ENCODE measurements at places on chromosomes 7 and 10. TPM values are rescaled to one million over a fixed set of nuclear protein-coding genes. Genes with fewer than 3 reads are reported as not detected.

The GPNMB gene
- 116 TPM for total RNA-seq

The SLK gene
- total RNA-seq = 44.0 TPM

The GPR26 gene
- total RNA-seq = not detected

The PTPRN2 gene
- 0.50 TPM for total RNA-seq

The LRRC4 gene
- 0.70 TPM for total RNA-seq

The GNGT1 gene
- total RNA-seq = not detected

The C10orf105 gene
- not detected for total RNA-seq

The GBX1 gene
- total RNA-seq = not detected

The ASAH2 gene
- 1.1 TPM for total RNA-seq

The CFAP43 gene
- not detected for total RNA-seq

The IDI2 gene
- not detected for total RNA-seq

The C7orf33 gene
- total RNA-seq = not detected

DNA sequence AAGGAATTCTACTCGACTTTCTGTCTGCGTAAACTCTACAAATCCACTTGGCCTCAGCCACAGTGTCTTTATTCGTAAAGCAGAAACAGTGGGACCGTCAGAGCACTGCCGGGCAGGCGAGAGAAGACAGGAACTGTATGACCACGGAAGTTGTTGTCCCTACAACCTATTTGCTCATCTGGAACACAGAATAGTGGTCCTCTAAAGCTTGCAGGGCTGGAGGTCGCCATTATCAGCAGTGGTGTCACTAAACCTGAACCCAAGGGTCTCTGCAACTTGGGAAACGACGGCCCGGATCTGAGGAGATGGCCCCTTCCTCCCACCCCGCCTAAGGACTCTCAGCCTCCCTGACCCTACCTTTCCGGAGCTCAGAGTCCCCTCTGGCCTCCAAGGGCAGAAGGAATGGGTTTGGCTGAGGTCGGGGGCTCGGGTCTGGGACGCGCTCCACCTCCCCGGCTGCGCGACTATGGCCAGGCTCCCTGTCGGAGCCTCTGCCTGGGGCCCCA, 442 bp downstream of the STYXL1 start:
- no peak for DNase-seq

DNA sequence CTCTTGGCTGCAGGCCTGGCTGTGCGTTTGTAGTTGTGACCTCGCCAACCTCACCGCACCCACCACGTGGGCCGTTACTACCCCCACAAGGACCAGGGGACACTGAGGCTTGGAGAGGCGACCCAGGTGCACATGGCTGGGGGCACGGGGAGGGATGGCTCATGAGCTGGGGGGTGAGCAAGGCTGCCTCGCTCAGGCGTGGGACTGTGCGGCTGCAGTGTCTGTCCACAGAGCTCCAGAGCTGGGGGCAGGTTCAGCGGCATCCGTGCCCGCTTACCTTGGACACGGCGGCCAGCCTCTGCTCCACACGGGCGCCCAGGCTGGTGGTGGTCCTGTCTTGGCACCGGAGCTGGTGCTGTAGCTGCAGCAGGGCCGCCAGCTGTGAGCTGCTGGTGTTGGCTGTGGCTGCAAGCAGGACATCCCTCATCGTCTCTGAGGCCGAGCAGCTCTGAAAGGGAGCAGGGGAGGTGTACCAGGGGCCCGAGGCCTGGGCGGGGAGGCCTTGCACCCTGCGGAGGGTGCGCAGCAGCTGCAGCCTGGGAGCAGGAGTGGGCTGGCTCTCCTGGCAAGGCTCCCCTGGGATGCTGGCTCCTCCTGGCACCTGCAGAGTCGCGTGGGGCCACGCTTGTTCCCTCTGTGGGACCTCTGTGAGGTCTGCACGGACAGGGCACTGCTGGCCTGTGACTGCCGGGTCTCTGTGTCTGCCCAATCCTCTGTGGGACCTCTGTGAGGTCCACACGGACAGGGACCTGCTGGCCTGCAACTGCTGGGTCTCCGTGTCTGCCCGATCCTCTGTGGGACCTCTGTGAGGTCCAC, 60.0 kb upstream of the NKX6-2 start:
- peak; percentile 82 for DNase-seq

- no peak for DNase-seq
Observed at GRCh38 chr7:33959676-33960075, 54.3 kb downstream of the BMPER start.

DNA sequence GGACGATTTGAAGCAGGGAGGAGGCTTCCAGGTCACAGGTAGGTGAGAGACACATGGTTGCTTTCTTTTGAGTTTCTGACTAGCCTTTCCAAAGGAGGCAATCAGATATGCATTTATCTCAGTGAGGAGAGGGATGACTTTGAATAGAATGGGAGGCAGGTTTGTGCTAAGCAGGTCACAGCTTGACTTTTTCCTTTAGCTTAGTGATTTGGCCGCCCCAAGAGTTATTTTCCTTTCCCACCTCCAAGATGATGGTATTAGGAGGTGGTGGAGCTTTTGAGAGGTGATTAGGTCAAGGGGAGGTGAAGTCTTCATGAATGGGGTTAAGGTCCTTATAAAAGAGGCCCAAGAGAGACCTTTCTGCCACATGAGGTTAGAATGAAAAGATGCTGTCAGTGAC, 443.7 kb downstream of the TYW1 start:
- DNase-seq = no peak

DNA sequence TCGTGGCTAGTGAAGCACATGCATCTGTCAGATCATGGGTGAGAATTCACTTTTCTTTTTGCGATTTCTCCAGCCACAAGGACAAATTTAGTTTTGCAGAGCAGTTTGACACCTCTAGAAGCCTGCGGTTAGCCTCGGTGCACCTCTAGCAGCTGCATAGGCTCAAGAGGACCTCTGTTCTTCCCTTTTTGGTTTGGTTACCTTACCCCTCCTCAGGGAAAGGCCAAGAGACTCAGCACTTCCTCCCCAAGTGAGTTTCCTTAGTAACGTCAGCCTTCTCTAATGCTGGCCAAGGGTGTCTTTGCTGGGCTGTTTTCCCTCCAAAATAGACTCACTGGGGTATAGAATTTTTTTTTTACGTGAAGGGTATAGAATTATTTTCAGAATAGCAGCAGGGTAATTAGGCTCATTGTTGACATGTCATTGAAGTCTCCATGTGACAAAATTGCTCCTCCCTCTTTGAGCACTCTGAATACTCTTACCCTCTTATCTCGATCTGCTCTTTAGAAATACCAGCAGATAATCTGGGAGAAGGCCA, 97.8 kb downstream of the AUTS2 start:
- no peak for DNase-seq

GRCh38 chr7:122518488-122518887, 180.4 kb downstream of the RNF133 start:
- no peak for DNase-seq

DNA sequence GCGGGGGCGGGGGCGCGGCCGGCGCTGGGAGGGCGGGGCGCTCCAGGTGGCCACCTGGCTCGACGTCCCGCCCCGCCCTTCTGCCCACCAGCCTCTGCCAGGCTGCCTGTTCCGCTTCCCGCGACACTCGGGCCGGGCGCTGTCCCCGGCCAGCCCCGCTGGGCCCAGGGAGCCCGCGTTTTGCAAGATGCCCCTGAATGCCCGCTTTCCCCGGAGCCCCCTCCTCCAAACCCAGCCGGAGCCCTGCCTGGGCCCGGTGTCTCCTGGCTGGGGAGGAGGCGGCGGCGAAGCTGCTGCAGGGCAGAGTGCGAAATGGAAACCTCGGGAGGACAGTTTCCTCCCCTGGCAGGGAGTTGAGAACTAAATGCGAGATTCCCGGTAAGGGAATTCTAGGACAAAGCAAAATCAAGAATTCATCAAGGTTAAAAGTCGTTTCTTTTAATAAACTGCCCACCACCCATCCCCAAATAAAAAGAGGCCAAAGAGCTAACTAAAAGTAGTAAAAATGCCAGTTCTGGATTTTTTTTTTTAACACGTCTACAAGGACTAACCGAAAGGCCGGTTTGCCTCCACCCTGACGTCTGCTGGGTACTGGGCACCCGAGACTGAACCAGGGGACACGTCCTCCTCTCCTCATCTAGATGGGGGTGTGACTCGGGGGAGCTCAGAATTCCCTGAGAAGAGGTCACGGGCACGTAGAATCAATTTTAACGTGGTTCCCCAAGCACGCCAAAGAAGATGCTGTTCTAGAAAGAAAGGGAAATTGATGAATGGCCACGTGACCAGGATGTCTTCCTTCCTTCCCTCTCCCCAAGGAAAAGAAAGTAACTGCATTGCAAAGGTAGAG, 200.4 kb upstream of the NFE2L3 start:
- no peak for DNase-seq

DNA sequence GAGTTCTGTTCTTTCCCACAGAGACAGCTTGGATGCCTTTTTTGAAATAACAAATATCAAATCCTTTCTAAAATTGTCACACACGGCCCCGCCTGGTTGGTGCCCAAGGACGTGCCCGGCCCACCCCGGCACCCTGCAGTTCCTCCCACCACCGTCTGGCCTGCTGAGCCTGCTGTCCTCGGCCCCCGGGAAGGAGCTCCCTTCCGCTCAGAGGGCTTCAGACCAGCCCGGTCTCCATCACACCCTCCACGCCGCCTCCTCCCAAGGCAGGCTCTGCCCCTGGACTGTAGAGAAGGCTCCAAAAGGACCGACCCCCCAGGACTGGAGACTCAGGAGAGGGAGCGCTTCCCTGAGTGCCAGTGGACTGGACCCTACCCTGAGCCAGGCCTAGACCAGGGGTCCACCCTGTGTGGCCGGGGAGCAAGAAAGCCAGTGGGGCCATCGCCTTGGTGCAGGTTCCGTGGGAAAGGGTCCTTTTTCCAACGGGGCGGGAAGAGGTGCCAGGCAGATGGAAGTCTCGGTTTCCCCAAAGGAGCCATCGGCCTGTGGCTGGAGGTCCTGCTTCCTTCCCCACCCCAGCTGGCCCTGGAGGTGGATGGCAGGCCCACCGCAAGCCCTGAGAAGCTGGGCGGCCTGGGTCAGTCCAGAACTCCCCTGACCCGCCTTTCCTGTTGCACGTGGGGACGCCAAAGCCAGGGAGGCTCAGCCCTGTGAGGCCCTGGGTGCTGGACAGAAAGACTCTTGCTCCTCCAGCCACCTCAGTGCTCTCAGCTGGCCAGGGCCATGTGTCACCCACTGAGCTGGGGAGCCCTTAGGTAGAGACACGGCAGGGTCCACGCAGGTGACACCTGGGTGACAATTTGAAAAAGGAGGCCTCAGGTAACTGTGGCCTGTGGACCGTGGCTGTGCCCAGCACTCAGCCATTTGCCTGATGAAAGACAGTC, 69.8 kb downstream of the PWWP2B start:
- no peak for DNase-seq

- DNase-seq = peak; percentile 87
Observed at GRCh38 chr10:89414879-89415821, 782 bp downstream of the IFIT5 start.

DNA sequence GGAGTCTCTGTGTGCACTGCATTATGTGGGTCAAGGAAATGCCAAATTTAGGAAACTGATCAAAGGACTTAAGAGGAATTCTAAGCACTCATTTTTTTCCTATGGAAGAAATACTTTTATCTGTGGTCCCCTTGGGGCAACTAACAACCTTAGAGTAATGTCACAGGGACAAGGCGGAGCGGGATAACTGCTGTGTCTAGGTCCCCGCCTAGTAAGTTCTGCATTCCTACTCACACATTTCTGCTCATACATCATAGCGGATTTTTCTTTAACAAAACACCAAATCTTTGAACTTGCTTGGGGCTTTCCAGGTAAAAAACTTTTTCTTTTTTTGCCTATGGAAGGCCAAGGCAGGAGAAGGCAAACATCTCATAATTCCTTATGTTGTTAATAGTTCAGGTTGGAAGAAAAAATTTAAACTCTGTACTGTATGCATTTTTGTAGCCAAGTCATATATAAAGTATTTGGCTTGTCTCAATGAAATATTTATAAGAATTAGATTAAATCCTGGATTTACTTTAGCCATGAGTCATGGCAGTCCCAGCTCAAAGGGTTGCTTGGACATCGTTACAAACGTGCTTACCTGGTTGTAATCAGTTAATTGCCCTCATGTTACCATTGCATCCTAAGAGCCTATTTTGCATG, 285.0 kb downstream of the PHTF2 start:
- DNase-seq = no peak

GRCh38 chr7:101226721-101227120, 8.8 kb downstream of the ZNHIT1 start:
- DNase-seq = no peak

- no peak for DNase-seq
Observed at GRCh38 chr7:102821994-102822747, 73.4 kb downstream of the FAM185A start.

DNA sequence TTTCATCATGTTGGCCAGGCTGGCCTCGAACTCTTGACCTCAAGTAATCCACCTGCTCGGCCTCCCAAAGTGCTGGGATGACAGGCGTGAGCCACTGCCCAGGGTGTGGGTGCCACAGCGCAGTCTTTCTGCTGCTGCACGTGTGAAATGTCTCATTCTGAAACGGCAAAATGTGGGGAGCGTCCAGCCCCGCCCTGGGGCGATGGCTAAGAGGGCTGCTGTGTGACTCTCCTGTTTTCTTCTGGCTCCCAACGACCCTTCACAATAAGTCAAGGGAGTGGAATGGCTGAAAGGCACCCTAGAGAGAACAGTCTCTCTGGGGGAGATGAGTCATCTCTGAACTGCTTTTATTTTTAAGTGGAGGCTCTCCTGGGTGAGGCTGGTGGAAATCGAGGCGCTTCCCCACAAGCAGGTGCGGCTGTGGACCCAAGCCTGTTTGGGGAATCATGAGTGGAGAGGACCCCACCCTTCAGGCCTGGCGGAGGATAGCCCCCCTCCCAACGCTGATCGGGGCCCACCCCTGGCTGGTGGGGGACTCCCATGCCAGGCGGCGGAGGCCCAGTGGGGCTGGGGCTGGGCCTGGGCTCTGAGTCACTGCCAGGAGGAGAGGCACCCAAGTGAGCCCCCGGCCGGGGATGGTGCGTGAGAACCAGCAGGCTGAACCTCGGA, 18.0 kb downstream of the ADAP1 start:
- DNase-seq = no peak

- no peak for DNase-seq
Observed at GRCh38 chr7:136883046-136883445, 14.6 kb downstream of the CHRM2 start.

GRCh38 chr10:12852687-12853086, 148.8 kb downstream of the CCDC3 start:
- DNase-seq = no peak

DNA sequence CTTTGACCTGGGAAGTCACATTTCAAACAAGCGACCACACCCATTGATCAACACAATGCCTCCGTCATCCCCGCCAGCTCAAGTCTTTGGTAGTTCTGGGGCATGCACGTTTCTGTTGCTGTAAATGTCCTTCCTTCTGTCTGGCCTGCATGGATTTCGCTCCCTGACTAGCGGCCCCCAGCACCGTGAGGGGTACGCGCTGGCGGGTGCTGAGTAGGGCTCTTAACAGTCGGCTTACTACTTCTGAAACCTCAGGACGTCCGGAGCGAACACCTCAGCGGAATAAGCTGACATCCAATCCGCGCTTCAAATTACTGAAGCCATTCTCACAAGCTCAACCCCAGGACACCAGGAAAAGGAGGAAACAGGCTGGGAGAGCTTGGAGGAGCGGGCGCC, 505 bp downstream of the NUDCD3 start:
- no peak for DNase-seq

DNA sequence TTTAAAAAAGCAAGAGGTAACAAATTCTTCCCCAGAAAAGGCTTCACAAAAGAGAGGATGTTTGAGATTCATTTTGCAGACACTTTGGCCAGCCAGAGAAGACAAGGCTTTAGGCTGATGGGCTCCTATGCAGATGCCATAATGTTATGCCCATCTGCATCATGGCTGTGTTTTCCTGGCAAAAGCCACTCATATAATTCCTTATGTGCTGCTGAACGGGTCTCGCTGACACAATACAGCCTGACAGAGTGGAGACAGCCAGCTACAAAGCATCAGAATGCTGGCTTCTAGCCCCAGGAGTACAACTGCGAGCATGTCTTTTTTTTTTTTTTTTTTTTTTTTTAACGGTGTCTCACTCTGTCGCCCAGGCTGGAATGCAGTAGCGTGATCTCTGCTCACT, 1157.4 kb upstream of the AUTS2 start:
- no peak for DNase-seq

GRCh38 chr10:58511765-58512490, 744 bp upstream of the BICC1 start:
- no peak for DNase-seq
